ENCODE measurements at places on chromosomes 7 and 10. TPM values are rescaled to one million over a fixed set of nuclear protein-coding genes. Genes with fewer than 3 reads are reported as not detected.
A peak's percentile ranks its signal among the peaks of the same experiment; 100 is the strongest.

The GFRA1 gene
- total RNA-seq: 16.4 TPM

The TCAF2 gene
- total RNA-seq: 1.4 TPM

The BTAF1 gene
- 29.4 TPM for total RNA-seq

The SLC16A12 gene
- total RNA-seq: 0.51 TPM

The OR2A7 gene
- total RNA-seq: 1.9 TPM

The KBTBD2 gene
- total RNA-seq: 24.1 TPM

The TAS2R3 gene
- total RNA-seq: 2.2 TPM

DNA sequence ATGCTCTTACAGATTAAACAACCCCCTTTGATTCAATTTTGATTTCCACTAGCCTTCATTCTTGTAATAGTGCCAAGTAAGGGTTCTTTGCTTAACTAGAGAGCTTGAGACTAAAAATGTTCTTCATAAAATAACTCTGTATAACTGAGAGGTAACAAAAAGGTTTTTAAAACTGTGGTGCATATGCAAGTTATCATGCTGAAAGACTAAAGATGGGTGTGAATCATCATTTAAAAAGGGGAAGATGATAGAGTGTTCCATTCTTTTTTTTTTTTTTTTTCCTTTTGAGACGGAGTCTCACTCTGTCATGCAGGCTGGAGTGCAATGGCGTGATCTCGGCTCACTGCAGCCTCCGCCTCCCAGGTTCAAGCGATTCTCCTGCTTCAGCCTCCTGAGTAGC, 11.1 kb downstream of the MDFIC start:
- DNase-seq: no peak

- DNase-seq: no peak
Observed at GRCh38 chr10:90959826-90960225, 38.9 kb upstream of the ANKRD1 start.

GRCh38 chr10:21506351-21506750, 19.1 kb downstream of the SKIDA1 start:
- no peak for DNase-seq

GRCh38 chr7:39621784-39622411, 1.5 kb upstream of the RALA start:
- no peak for DNase-seq

GRCh38 chr7:126792521-126792920, 460.2 kb downstream of the GRM8 start:
- DNase-seq: no peak

- no peak for DNase-seq
Observed at GRCh38 chr10:97887399-97887798, 37.8 kb downstream of the GOLGA7B start.

DNA sequence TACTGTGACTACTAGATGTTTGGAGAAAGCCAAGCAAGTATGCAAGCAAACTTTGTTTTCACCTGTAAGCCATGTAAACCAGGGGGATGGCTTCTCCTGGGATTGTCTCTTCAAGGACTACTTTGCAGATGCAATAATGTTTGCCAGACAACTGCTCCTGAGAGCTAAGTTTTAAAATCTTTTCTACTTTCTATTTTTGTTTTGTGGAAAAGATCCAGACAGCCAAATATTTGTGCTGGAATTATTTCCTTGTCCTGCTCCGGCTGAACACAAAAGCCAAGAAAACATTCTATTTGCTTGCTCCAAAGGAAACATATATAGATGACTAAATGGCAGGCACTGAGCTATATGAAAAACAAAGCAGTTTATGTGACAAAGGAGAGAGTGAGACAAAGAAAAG, 51.6 kb downstream of the TFPI2 start:
- DNase-seq: no peak

DNA sequence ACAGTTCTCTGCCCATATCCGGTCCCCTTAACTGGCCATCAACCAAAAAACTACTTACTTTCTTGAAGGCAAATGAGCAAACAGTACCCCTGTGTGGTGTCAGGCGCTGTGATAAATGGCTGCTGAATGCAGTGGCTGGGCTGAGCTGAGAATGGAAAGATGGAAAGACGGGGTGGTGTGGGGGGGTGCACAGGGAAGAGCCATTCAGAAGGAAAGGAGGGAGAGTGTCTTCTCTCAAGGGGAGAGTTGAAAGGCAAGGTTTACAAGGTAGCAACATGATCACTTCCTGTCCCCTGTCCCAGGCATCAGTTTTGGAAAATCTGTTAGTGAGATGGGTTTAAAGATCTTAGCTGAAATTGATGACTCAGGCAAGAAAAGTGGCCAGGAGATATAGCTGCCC, 22.5 kb downstream of the EMX2 start:
- no peak for DNase-seq

GRCh38 chr7:132240262-132240661, 336.0 kb downstream of the PLXNA4 start:
- no peak for DNase-seq

DNA sequence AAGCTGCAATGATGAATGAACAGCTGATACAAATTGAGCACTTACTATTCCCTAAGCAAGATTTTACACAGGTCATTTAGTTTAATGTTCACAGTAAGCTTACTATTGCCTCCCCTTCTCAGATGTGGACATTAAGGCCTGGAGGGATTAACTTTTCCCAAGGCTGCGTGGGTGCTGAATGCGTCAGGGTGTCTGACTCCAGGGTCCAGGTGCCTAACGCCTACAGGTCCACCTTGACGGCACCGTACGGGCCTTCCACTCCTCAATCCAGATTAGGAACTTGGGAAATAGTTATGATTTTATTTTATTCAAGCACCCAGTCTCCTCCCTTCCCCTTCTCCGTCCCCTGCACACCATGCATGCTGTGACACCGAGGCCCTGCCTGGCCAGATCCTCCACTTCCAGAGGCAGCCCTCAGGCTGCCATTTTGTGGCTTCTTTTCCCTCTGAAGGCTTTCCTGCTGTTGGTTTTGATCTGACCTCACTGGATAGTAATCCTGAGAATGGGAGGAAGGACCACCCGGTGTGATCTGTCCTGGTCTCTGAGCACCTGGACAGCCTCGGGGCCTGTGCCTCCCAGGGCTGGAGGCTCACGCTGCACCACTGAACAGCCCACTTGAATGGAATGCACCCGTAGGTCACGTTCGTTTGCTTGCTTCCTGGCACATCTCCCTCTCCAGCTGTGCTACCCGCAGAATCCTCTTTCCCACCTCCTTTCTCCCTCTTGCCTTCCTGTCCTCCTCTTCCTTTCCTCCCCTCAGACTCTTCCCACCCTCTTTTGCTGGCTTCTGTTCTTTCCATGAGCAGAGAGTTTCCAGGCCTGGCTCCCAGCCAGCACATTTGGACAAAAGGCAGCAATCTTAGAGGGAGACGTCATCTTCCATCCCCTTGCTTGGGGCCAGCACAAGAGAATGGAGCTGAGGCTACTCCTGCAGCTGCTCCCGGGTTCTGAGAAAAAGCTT, 14.4 kb downstream of the DENND2A start:
- peak; percentile 96 for DNase-seq

GRCh38 chr10:15336211-15336610, 34.9 kb downstream of the FAM171A1 start:
- DNase-seq: no peak

- DNase-seq: no peak
Observed at GRCh38 chr7:112386619-112387018, 63.6 kb upstream of the IFRD1 start.

DNA sequence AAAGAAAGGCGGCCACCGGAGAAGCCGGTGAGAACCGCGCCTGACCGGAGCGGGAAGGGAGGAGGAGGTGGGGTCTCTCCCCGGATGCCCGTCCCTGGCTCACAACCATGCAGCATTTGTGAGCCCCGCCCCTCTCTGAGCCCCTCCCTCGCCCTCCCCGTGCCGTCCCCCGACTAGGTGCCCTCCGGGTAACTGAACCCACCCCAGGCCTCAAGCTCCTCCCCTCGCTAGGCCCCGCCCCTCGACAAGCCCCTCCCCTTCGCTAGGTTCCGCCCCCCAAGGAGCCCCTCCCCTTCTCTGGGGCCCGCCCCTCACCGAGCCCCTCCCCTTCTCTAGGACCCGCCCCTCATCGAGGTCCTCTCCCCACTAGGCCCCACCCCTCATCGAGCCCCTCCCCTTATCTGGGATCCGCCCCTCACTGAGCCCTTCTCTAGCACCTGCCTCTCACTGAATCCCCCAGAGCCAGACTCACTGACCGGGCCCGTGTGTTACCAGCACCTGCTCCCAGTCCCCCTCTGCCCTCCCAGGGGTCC, 42.2 kb upstream of the HSPB1 start:
- DNase-seq: no peak

DNA sequence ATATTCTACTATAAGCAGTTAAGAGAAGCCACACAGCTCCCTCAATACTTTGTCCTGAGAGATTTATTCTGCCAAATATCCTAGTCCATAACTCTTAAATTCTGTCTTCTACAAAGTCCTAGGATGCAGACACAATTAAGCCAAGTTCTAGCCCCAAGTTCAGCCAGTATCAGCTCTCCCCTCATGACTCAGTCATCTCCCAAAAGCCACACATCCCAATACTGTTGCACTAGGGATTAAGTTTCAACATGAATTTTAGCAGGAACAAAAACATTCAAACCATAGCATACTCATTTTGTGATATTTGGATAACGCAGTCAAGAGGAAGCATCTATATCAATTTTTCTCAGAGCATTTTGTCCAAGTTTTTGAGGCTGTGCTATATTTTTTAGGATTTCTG, 277.4 kb downstream of the FZD1 start:
- DNase-seq: no peak

Measured in posterior vena cava (tissue), 2 donors.